ENCODE measurements at places on chromosomes 1 and 21. TPM values are rescaled to one million over a fixed set of nuclear protein-coding genes. Genes with fewer than 3 reads are reported as not detected.

DNA sequence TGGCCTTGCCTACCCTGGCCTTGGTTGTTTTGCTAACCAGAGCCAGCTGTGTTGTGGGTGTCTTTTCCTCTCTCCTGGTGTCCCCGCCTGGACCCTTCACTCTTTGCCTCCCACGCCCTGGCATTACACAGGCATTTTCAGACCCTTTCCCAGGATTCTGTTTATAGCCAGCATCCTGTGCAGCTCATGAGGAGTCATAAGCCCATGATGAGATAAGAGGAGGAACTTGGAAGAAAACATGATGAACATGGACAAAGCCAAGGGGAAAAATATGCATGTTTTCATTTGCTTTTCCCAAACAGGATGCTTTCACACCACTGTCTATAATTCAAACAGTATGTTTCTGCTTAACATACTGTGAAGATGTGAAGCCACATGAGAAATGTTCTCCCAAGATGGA, 18.7 kb upstream of the WARS2 start:
- H3K27me3 ChIP-seq, result no peaks in the 10 kb centered on the region
- no peak overlapping the region for H3K27ac ChIP-seq
- no peak overlapping the region for H3K4me3 ChIP-seq
- no peak for DNase-seq
- no peaks in the 10 kb centered on the region for H3K36me3 ChIP-seq

GRCh38 chr1:186375929-186376319, 286 bp downstream of the ODR4 start:
- no peaks in the 10 kb centered on the region for H3K27me3 ChIP-seq
- peak overlapping the region; percentile 95 for H3K27ac ChIP-seq
- H3K4me3 ChIP-seq, result peak overlapping the region; percentile 90
- no peak for DNase-seq
- H3K36me3 ChIP-seq, result peaks cover 17% of the 10 kb centered on the region

- no peaks in the 10 kb centered on the region for H3K4me1 ChIP-seq
- H3K4me3 ChIP-seq, result no peak overlapping the region
- no peaks in the 10 kb centered on the region for H3K36me3 ChIP-seq
- H3K27me3 ChIP-seq, result no peaks in the 10 kb centered on the region
- H3K27ac ChIP-seq, result no peak overlapping the region
- DNase-seq, result peak; percentile 47
Measured at GRCh38 chr1:115466433-115466832, 128.4 kb upstream of the NGF start.

DNA sequence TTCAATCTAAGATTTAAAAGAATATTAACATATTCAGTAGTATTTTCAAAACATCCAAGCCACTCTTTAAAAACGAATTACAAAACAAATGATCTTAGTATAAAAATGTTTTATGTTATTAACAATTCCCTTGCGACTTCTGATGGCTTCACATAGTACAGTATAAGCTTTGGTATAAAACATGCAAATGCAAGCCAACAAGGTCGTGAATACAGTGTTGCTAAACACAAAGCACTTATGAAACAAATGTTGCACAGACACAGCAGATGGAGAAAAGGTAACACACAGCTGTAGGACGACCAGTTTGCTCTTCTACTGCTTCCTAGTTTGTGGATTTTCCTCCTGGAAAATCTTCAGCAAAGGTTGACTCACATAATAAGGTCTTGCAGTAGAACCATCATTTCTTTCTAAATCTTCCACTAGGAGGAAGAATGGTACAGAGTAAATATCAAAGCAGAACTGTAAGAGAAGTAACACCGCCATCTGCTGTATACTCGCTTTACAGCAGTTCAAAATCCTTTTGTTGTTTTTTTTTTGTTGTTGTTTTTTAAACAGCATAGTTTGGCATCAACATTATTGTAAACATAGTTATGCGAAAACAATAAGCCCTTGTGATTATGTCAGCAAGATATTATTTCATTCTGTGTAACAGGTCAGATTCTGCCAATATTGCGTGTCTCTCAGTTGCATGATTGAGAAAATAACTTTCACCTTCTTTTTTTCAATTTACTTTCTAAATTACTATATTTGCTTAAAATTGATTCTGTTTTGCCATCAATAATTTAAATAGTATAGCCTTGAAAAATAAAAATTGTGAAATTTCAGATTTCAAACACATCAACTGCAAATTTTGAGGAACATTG, 69.5 kb downstream of the LHX8 start:
- H3K4me1 ChIP-seq, result peaks cover 5% of the 10 kb centered on the region

- peaks cover 5% of the 10 kb centered on the region for H3K4me1 ChIP-seq
- no peak overlapping the region for H3K4me3 ChIP-seq
- H3K36me3 ChIP-seq, result peaks cover 14% of the 10 kb centered on the region
- no peak overlapping the region for H3K27ac ChIP-seq
- H3K27me3 ChIP-seq, result no peaks in the 10 kb centered on the region
- no peak for DNase-seq
Measured at GRCh38 chr1:214573386-214574318, 22.2 kb upstream of the PTPN14 start.

GRCh38 chr1:205229916-205230700, 2.4 kb downstream of the TMCC2 start:
- 0 out of 2 replicates have a peak overlapping the region, but pooled peaks have one; percentile 40 for H3K4me3 ChIP-seq
- H3K36me3 ChIP-seq, result no peaks in the 10 kb centered on the region
- H3K27ac ChIP-seq, result no peak overlapping the region
- DNase-seq, result no peak

- no peaks in the 10 kb centered on the region for H3K36me3 ChIP-seq
- DNase-seq, result no peak
- no peak overlapping the region for H3K27ac ChIP-seq
- no peak overlapping the region for H3K4me3 ChIP-seq
- no peaks in the 10 kb centered on the region for H3K4me1 ChIP-seq
Measured at GRCh38 chr1:46940307-46940706, 969 bp downstream of the CYP4A11 start.

BRDT gene
- total RNA-seq, result 0.19 TPM

S100PBP gene
- 60.5 TPM for total RNA-seq

SEC16B gene
- total RNA-seq, result 0.70 TPM

KIF17 gene
- 13.3 TPM for total RNA-seq

Measured in GM23338 (cell line).